Activated T-cell treated with anti-CD3 and anti-CD28 coated beads for 24 hours (primary cell): ENCODE measurements at places on chromosomes 6 and 20.

- DNase-seq = no peak
Measured at GRCh38 chr6:134813146-134813545, 136.8 kb downstream of the ALDH8A1 start.

DNA sequence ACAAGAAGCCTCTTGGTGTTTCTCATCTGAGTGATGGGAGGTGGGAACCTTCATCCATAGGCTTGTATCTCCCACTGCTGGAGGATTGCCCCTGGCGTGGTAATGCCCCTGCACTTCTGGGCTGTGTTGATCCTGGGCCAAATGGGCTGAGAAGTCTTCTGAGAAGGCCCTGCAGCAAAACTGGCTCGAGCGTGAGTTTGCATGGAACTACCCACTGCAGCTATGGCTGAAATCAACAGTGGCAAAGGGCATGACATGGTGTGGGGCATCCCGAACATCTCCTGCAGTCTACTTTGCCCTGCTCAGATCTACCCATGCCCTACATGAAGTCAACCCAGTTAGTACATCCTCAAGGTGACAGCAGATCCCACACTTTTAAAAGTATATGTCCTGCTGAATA lies 130.6 kb downstream of the NRN1 start:
- DNase-seq = no peak

GRCh38 chr6:106750142-106750918 lies 121.0 kb downstream of the QRSL1 start:
- no peak for DNase-seq

- no peak for DNase-seq
Measured at GRCh38 chr6:108751851-108752732, 96.1 kb upstream of the ARMC2 start.

DNA sequence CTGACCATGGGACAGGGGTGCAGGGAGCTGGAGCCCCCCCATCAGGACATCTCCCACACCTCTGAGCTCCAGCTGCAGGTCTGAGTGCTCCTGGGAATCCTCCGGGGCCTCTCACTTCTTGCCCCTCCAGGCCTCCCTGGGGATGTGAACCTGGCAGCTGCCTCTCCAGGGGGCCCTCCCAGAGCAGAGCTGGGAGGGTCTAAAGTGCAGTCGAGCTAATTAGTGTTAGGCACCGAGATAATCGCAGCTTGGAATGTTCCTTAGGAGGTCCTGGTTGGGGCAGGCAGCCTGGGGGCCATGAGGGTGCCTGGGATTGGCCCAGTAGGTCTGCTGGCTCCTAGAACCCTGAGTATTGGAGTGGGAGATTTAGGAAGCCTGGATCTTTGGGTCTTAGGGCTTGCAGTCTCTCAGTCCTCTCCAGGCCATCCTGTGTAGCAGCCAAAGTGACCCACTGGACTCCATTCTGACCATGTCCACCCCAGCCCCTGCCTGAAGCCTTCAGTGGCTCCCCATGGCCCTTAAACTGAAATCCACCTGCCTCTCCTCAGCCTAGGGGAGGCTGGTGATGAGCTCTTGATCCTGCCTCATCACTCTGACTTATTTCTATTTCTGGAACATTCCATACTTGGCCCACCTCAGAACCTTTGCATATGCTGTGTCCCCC lies 26.0 kb downstream of the CEBPB start:
- no peak for DNase-seq

DNA sequence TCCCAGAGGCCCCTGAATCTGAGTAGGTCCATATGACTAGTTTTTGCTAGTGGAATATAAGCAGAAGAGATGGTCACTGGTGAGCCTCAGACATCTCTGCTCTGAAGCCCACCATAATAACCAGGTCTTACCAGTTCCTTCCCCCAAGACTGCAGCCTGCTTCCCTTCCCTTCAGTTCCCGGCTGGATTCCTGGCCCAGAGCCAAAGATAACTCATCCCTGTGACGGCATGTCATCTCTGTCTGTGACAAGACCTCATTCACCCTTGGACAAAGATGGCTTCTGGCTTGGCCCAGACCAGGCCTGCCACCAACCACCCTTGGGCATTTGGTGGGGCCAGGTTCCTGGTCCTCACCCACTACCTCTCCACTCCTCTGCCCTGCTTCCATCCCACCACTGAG lies 145.5 kb upstream of the TOP1 start:
- no peak for DNase-seq

DNA sequence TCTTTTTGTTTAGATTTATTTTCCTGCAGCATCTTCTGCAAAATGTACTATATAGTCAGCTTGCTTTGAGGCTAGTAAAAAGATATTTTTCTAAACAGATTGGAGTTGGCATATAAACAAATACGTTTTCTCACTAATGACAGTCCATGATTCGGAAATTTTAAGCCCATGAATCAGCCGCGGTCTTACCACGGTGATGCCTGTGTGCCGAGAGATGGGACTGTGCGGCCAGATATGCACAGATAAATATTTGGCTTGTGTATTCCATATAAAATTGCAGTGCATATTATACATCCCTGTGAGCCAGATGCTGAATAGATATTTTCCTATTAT lies 3.2 kb downstream of the FOXC1 start:
- DNase-seq = no peak

- DNase-seq = no peak
Measured at GRCh38 chr20:63073738-63074065, 66.9 kb upstream of the BHLHE23 start.

DNA sequence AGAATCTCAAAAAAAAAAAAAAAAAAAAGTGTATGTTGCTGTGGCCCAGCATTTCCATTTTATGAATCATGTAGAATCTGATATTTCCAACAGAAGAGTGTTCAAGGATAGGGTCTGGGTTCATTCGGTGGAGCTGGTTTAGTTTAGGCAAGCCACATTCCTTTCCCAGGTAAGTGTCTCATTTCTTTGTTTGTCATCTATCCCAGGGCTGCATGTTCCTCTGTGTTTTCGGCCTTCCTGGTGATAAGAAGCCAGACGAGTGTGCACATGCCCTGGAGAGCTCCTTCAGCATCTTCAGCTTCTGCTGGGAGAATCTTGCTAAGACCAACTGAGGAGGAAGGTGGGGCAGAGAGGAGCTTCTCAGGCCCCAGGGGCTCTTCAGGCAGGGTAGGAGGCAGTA lies 38.2 kb downstream of the NFYA start:
- no peak for DNase-seq

GRCh38 chr20:53547664-53548239 lies 45.9 kb downstream of the ZNF217 start:
- DNase-seq = peak; percentile 11

GRCh38 chr6:5160206-5160605 lies 75.1 kb downstream of the PPP1R3G start:
- DNase-seq = no peak

DNA sequence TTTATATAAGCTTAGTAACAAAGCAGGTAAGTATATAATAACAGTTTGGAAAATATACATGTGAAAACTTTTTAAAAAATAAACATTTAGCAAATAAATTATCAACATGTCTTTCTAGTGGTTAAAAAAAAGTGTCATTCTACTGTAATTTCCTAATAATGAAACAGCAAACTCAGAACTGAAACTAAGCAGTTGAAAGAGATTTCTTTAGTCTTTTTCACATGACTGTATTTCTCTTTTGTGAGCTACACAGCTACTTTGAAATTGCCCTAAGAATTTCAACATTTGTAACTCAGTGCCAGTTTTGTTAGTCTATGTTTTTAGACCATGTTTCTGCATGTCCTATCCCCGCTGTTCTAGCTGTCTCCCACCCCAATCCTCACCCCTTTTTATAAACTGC lies 28.4 kb upstream of the SDHAF4 start:
- no peak for DNase-seq

- no peak for DNase-seq
Measured at GRCh38 chr6:40399888-40400457, 187.2 kb downstream of the LRFN2 start.

DNA sequence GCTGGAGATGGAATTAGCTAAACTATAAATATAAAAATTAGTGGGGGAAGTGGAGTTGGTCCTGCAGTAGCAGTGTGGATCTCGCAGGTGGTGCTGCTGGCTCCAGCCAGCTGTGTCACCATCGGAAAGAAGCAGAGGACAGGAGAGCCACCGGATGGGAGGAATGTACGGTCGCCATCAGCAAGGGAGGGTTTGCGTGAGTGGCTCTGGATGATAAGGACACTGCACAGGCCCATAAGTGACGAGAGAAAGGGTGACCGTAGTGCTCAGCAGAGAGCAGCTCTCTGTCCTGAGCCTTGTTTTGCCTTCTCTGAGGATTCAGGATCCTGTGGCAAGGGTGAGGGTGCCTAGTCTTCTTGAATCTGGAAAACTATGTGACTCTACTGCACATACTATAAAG lies 378.7 kb downstream of the ZFAND3 start:
- no peak for DNase-seq

GRCh38 chr6:169824848-169825557 lies 73.6 kb downstream of the ERMARD start:
- no peak for DNase-seq

- no peak for DNase-seq
Measured at GRCh38 chr20:21019814-21020658, 86.1 kb downstream of the LINC00237 start.

GRCh38 chr6:157763129-157763903 lies 59.7 kb upstream of the SNX9 start:
- no peak for DNase-seq

GRCh38 chr20:7196481-7196880 lies 429.0 kb downstream of the BMP2 start:
- DNase-seq = no peak

DNA sequence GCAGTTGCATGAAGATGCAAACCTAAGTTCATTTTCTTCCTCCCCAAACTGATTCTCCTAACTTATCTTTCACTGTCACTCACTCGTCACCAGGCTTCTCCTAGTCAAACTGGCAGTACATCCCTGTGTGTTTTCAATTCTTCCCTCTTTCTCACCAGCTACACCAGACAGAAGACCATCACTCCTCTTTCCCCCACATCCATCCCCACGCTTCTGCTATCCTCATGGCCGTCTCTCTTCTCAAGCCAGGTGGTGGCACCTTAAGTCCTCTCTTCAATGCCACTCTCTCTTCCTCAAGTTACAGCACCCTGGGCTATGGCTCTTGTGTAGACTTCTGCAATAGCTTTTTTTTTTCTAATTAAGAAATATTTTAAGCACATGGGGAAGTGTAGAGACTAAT lies 14.4 kb upstream of the TREM2 start:
- no peak for DNase-seq

DNA sequence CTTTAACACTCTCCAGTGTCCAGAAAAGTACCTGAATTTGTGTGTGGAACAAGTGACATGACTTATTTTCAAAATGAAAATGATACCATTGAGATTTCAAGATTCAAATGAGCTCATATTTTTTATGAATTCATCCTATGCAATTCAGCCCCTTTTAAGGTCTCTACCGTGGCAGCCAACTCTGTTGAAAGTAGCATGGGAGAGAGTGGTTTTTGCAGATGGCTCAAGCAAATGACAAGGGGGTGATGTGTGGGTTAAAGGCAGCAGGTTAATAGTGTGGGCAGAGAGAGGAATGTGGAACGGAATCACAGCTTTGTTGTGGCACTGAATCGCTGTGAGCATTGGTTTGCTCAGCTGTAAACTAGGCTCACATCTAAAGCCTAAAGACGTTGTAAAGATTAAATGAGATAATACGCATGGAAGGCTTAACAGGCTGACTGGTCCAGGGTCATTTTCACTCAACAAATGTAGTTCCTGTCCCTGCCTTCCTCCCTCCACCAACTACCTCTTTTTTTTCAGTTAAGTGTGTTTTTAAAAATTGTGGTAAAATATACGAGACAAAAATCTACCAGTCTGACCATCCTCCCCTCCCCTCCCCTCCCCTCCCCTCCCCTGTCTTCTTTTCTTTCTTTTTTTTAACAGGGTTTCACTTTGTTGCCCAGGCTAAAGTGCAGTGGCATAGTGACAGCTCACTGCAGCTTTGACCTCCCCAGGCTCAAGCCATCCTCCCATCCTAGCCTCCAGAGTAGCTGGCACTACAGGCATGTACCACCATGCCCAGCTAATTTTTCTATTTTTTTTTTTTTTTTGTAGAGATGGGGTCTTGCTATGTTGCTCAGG lies 114.7 kb upstream of the ZNF217 start:
- peak; percentile 56 for DNase-seq

DNA sequence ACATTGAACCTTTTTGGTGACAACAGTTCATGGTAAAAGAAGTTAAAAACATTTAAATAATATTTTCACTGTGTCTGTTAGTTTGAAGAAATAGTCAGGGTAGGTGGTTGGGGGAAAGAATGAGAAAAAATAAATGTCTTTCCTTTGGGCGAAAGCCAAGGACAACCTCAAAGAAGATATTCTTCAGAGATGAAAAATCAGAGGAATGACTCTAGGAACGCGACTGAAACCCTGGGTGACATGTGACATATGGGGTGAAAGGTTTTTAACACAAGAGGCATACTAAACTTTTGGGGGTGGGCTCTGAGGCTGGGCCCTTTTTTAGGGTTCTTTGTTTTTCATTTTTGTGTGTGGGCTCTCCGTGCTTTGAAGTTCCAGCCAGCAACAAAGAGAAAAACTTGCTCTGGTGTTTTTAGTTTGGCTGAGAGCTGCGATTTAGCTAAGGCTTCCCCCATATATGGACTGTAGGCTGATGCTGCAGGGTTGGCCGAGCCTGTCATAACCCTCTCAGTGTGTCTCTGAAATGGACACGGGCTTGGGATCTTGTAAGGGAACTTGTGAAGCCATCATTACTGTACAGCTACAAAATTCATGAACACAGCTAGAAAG lies 610.1 kb upstream of the ARID1B start:
- no peak for DNase-seq

DNA sequence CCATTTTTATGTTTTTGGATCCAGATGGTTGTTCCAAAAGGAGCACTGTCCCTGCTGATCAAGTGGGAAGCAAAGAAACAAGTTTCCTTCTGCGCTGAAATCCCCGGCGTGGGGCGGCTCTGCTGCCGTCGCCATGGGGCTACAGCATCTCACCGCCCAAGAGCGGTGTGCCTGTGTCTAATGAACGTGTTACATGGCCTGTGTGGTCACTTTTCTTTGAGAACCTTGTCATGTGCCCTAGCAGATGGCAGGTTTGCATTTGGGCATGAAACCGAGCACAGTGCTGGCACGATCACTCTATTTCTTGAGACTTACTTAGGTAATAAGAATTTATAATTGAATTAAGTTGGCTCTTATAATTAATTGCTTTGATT lies 51.9 kb downstream of the ZDHHC14 start:
- no peak for DNase-seq

- no peak for DNase-seq
Measured at GRCh38 chr6:39207416-39208222, 21.7 kb downstream of the KCNK5 start.

- DNase-seq = no peak
Measured at GRCh38 chr6:135012764-135013163, 41.9 kb downstream of the HBS1L start.

GRCh38 chr20:57622579-57623381 lies 2.6 kb upstream of the ZBP1 start:
- peak; percentile 46 for DNase-seq

DNA sequence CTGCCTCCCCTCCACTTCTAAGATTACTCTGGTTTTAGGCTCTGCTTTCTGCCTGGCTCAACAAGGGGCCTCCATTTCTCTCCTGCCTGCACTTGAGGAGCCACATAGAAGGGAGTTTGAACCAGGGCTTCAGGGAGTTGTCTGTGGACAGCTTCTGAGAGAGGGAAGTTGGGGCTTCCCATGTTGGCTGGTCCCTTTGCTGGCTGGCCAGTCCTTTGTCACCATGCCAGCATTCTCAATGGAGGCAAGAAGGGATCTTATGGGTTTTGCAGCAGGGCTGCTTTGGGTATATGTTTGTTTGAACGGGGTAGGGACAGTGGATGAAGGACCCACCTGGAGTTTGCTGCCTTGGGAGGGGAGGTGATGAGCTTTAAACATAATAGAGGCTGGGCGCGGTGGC lies 124.9 kb downstream of the CARMIL1 start:
- no peak for DNase-seq

GRCh38 chr6:97306544-97307320 lies 23.7 kb upstream of the MMS22L start:
- DNase-seq = no peak

- DNase-seq = no peak
Measured at GRCh38 chr20:15265581-15266309, 928.3 kb upstream of the FLRT3 start.
